ENCODE measurements at places on chromosomes 12 and 14.
A peak's percentile ranks its signal among the peaks of the same experiment; 100 is the strongest.

GRCh38 chr12:120639771-120640721, at the start of gene CABP1:
TSS of gene CABP1 (plus strand) at chr12:120640626. CDS start at chr12:120640686, 60 bp downstream.
- DNase-seq, result peak; percentile 51

DNA sequence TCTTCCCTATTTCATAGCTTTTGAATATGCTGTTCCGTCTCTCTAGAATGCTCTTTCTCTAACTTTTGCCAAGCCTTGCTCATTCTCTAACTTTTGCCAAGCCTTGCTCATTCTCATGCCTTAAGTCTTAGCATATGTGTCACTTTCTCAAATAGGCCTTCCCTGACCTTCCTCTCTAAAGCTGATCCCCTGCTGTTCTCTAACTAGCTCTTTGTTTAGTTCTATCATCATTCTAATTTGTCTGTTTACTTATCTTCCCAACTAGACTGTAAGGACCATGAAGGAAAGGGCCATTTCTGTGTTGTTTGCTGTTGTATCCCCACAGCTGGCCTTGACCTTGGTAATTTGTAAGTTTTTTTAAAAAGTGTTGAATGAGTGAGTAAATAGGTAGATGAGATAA, 71.1 kb downstream of the ZNF641 start:
- DNase-seq, result no peak

- DNase-seq, result no peak
These were observed 56.7 kb downstream of the EPS8 start for GRCh38 chr12:15732341-15733061.

GRCh38 chr14:92457016-92457565, 56.5 kb upstream of the RIN3 start:
- no peak for DNase-seq

DNA sequence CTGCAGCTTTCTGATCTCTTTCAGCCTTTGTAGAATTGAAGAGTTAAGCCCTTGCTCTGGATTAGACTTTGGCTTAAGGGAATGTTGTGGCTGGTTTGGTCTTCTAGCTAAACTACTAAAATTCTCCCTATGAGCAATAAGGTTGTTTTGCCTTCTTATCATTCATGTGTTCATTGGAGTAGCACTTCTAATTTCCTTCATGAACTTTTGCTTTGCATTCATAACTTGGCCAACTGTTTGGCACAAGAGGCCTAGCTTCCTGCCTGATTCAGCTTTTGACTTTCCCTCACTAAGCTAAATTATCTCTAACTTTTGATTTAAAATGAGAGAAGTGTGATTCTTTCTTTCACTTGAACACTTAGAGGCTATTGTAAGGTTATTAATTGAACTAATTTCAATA, 384.3 kb downstream of the RAD51B start:
- no peak for DNase-seq

DNA sequence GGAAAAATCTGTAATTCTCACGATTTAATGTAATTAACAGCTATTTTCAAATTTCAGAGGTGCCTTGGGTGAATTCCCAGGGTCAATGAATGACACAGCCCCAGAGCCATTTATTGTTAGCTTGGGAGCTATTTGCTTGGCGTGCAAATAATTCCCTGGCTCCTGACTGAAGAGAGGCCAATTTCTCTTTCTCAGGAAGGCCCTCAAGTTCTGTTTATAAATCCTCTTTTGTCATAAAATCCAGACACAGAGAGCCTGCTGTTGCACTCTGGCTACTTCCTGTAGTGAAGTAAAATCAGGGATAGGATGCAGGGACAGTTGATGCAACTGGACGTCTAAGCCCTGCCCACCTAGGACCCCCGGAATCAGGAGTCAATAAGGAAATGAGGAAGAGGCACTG, 154.3 kb downstream of the TMX1 start:
- DNase-seq, result no peak

DNA sequence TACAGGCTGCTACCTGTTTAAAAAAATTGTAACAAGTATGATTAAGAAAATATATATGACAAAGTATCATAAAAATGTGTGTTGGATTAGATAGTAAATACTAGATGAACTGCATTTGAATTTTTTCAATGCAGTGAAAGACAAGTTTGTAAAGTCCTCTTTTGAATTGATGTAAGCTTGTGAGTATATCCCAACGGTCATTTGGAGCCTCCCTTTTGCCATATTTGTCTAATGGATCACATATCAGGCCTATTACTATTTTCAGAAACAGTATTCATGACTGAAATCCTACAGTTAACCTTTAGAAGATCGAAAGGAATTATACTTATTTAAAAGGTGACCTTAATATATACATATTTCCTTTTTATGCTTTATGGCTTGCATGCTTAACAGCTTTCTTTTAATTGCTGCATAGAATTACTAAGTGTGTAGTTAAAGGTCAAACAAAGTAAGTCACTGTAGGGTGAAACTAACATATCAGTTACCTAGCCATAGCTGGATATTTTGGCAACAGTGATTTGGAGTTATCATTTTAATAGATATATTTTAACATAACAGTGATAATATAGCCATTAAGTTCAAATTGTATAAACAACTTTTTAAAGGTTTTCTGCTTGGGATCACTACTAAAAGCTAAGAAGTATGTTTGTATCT, 53.6 kb downstream of the USP15 start:
- no peak for DNase-seq

DNA sequence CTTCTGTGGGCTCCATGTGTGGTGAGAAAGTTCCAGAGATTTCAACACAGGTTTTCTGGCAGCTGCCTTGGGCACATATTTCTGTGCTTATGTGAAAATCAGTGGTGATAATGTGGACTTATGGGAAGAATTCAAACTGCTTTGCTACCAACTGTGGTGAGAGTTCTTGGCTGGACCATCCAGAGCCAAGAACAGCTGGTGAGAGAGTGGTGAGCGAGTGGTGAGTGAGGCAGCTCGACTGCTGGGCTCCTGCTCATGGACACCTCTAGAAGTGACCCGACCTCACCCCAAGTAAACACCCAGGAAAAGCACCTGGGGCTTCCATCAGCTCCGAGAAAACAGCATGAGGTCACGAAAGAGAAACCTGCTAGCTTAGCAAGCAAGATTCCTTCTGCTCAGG, 106.4 kb downstream of the PIWIL1 start:
- DNase-seq, result no peak

- DNase-seq, result no peak
These were observed 185.2 kb upstream of the SLC38A2 start for GRCh38 chr12:46557539-46558373.

DNA sequence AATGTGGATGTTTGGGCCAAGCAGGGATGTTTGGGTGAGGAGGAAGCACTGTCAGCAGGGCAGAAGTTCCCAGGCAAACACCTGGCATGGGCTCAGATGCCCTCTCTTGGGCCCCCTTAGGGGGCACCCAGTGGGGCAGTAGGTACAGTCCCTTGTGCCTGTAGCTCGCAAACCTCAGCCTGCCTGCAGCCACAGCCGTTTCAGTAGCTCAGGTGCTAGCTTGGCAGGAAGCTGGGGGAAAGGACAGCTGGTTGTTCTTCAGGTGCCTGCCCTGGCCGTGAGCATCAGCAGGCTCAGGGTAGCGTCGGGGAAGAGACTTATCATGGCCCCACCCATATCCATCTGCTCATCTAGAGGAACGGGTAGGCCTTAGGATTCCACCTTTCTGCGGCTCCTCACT, 67.5 kb downstream of the B4GALNT3 start:
- peak; percentile 67 for DNase-seq

DNA sequence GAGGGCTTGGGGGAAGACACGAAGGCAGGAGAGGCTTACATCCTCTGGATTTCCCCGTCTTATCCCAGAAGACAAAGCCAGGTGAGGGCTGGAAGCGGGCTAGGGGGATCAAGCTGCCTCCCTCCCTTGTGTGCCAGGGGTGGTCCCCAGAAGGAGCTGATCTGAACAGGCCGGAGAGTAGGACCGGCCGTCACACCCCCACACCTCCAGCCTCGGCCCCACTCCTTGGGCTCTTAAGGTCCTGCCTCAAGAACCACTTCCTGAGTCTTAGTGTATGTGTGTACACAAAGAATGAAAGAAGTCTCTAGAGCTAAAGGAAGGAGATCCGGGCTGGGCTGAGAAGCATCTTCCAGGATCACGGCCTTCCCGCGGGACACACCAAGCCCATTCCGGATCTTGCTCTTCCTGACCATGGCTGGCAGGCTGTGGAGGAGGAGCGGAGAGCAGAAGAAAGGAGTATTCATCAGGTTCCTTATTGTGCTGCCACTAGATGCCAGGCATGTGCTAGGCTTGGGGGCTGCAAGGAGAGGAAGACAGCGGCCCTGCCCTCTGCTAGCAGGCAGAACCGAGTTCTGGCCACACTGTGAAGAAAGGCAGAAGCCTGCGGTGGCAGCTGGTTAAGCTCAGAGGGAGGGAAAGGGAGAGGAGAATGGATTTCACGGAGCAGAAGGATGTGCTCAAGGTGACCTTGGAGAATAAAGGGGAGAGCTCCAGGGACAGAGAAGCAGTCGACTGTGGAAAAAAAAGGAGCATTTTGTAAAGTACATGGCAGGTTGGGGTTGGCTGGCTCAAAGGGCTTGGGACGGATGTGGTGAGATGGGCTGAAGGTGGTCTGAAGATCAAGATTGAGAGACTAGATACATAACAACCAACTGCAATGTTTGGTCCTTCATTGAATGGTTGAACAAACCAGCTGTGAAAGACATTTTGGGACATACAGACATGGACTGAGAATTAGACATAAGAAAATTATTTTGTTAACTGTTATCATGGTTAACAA, 1.3 kb upstream of the CD63 start:
- DNase-seq, result peak; percentile 59

- DNase-seq, result no peak
These were observed 76.3 kb downstream of the PHLDA1 start for GRCh38 chr12:75955251-75955650.

DNA sequence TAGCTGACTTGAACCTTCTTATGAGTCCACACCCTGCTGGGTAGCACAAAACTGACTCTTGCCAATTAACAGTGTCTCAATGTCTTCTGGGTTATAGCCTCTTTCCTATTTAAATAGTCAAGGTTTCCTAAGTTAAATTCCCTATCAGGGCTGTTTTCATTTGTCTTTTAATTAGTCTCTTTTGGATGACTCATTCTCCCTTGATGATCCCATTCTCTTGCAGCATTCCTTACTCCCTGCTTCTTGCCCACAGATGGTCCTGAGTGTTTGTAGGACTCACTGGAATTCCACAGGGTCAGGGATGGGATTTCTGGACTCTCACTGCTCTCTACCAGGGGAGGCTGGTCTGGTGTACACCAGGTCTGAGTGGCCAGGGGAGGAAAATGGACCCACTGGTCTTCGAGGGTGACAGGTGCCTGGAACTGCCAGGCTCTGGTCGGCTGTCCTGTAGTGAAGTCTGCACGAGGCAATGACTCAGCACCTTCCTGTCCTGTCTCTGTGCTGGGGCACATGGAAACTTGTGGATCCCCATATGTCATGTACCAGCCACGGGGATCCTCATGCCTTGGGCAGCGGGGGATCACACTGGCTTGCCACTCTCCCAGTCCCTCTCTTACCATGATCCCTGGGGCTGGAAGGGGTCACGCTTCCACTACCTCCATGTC, 236.5 kb upstream of the PELI2 start:
- no peak for DNase-seq

DNA sequence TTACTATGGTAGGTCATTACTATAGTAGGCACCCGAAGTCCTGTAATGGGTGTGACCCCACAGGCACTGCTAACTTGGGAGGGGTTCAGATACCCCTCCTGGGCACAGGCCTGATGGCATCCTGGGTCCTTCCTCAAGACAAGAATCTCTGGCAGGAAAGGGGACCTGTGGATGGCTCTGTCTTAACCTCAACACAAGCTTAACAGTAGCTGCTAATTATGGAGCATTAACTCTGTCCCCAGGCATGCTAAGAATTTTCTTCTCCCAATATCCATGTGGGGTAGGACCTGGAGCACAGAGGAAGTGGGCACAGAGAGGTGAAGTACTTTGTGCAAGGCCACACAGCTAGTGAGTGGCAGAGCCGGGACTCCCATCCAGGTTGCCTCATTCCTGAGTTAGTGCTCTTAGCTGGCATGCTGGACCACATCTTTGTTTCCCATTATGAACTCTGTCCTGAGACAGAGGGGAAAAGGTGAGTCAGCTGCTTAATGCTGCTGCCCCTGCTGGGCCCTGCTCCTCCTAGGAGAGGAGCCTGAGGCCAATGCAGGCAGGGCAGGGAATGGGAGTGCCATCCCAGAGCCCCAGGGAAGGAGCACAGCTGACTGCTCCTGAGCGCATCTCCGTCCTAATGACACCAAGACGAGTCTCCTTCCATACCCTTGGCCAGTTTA, 32.1 kb downstream of the GALNT16 start:
- no peak for DNase-seq

DNA sequence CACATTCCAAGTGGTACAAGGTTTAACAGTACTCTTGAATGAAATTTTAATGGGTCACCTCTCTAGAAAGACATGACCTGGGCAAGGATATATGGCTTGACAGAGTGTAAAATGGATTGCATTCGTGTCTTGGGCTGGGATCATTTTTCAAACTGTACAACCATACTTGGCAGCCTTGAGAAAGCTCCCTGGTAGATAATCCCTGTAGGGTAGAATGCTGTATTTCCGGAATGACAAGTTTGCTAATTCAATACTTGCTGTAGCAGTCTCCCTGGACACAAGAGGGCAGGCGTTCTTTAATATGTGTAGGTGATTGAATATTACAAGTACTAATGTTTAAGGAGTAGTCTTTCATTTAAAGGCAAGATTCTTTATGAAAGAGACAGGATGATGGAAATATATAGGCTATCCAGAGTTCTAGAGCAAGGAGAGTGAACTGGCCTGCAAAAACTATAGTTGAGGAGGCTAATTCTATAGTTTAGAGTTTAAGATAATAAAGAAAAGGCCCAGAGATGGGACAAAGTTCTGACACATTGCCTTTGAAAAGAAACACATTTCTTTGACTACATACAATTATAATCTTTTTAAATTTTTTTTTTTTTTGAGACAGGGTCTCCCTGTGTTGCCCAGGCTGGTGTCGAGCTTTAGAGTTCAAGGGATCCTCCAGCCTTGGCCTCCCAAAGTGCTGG, 53.4 kb downstream of the PLBD1 start:
- DNase-seq, result peak; percentile 39

GRCh38 chr14:99747167-99747566, 46.0 kb upstream of the EML1 start:
- no peak for DNase-seq

DNA sequence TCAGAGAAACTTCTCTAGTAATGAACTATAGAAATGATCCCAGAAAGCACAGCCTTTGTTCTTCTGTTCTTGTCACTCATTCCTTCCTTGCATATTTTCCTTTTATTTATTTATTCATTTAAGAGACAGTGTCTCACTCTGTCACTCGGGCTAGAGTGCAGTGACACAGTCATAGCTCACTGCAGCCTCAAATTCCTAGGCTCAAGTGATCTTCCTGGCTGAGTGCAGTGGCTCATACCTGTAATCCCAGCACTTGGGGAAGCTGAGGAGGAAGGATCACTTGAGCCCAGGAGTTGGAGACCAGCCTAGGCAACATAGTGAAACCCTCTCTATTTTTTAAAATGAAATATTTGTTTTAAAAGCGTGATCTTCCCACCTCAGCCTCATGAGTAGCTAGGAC, 11.5 kb downstream of the TECPR2 start:
- no peak for DNase-seq

Measured in WERI-Rb-1 (cell line).